ENCODE measurements at places on chromosomes 3 and 15. TPM values are rescaled to one million over a fixed set of nuclear protein-coding genes. Genes with fewer than 3 reads are reported as not detected.

DNA sequence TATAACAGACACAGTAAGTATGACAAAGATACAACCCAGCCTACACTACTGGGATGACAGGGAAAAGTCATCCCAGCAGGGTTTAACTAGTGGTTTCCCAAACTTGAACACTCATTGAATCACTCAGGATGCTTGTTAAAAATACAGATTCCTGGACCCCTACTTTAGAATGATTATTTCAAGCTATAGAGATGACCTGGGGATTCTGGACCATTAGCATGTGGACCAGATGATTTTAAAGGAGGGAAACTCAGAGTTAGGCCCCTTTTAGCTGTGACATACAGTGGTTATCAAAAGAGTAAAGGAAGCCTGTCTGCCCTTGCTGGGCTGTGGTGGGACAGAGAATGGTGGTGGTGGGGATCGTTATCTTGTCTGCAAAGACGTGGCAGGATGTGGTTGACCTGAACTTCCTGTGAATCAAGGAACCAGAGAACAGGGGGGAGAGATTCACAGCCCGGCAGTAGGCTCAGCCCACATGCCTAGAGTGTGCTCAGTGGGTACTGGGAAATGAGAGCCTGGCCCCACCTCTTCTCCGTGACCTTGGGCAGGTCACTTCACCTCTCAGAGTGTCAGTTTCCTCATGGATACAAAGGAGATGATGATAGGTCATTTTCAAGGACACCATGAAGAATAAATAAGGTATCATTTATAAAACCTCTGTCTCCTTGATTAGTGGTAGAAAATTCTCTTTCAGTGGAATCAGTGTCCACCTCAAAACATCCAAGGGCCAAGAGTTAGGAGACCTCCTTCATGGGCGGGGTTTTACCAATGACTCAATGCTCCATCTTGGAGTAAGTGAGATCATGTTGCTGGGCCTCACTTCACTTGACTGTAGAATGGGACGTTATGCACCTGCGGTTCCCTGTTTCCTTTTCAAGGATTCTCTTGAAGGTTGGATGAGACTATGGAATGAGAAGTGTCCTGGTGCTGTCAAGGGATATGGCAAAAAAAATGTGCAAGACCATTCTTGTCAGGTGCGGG is 306.5 kb downstream of the RPLP1 start:
- DNase-seq = peak; percentile 33
- H3K4me1 ChIP-seq = peaks cover 34% of the 10 kb centered on the region
- no peaks in the 10 kb centered on the region for H3K27me3 ChIP-seq
- H3K36me3 ChIP-seq = no peaks in the 10 kb centered on the region
- no peak overlapping the region for H3K27ac ChIP-seq

TPRG1 gene
- 22.5 TPM for total RNA-seq

DNA sequence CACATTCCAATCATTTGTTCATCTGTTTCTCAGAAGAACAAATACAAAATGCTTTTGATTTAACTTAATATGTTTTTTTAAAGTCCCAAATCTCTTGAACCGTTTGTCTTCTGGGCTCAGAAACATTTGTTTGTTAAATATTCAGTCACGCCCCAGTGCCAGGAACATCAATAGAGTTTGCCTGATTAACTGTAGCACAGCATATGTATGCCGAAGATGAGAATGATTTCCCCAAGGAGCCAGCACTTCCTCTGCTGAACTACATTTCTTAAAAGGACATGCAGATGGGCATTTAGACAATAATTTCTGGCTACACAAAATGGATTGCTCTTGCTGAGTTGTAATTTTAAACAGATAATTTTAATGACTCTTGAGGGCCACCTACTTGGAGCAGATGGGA is 191.6 kb upstream of the FAM3D start:
- no peaks in the 10 kb centered on the region for H3K27me3 ChIP-seq
- H3K27ac ChIP-seq = no peak overlapping the region
- H3K36me3 ChIP-seq = no peaks in the 10 kb centered on the region
- DNase-seq = no peak
- no peaks in the 10 kb centered on the region for H3K4me1 ChIP-seq

STAC gene
- total RNA-seq = 0.15 TPM

GP5 gene
- total RNA-seq = 0.38 TPM

WNT7A gene
- 0.73 TPM for total RNA-seq

- no peak overlapping the region for H3K27ac ChIP-seq
- no peaks in the 10 kb centered on the region for H3K27me3 ChIP-seq
- DNase-seq = no peak
Measured at GRCh38 chr15:99050328-99050980, 42.9 kb upstream of the PGPEP1L start.
